ACHN (cell line): ENCODE measurements at places on chromosomes 2 and 18.

DNA sequence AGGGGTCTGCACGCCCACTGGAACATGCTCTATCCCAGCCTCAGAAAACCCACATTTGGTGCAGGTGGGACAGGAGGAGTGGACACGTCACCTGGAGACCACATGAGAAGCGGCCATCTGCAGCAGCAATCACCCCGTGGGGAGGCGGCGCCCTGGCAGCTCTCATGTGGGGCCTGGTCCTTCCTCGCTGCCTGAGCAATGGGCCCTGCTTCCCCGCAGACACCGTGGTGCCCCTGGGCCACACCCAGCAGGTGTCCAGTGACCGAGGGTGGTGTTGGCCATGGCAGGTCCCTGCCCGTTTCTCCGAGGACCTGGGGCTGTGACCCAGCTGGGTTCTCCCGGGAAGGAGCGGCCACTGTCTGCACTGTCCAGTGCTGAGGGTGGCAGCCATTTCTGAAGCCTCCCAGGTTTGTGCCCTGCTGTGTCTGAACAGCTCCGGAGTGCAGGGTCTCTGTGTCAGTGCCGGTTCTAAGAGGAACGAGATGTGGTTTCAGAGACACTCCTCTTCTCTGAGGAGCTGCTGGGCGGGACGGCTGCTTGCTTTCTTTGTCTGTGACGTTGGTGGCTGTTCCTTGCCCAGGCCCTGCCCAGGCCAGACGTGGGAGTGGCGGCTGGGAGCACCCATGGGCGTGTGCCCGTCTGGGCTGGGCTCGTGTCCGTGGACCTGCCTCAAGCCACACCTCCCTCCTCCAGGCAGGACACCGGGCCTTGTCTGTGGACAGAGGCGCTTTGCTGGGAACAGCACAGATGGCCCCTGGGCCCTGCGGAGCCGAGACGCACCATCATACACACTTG lies 44.8 kb downstream of the NFATC1 start:
- no peak for DNase-seq

GRCh38 chr2:10781746-10782145 lies 30.8 kb downstream of the PDIA6 start:
- no peak for DNase-seq

- no peak for DNase-seq
Observed at GRCh38 chr18:44835703-44836102, 155.0 kb downstream of the SETBP1 start.

- no peak for DNase-seq
Observed at GRCh38 chr2:40128796-40129195, 323.1 kb downstream of the SLC8A1 start.

- no peak for DNase-seq
Observed at GRCh38 chr18:63758615-63759240, 16.5 kb upstream of the SERPINB7 start.

- no peak for DNase-seq
Observed at GRCh38 chr2:137813176-137813575, 151.1 kb upstream of the HNMT start.

DNA sequence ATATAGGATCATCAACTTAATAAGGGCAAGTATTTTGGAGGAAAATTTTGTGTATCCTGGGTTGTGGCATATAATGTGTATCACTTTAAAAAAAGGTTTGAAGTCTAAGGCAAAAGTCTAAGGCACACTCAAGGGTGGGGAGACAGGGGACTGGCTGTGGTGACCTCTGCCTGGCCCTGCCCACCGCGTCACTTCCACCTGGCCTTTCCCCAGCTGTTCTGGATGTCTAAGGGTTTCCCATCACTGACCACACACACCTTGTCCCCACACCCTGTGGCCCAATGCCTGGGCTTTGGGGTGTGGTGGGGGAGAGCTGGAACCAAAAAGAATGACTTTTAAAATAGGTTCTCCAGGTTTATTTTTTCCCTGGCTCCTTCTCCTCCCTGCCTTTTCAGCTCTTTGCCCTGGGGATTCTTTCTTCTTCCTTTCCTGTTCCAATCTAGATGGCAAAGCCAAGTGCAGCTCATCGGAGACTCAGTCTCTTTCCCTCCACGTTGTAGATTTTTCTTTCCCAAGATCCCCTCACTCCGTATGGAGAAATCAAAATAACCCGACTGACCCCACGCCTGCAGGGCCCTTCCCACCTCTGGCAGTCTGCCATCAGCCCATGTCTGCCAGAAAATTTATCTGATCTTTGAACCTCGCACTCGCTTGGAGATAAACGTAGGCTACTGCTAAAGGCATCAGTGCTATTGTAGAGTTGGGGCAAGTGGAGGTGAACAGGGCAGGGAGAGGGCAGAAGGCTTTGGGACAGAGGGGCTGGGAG lies 257.2 kb downstream of the DYSF start:
- no peak for DNase-seq

DNA sequence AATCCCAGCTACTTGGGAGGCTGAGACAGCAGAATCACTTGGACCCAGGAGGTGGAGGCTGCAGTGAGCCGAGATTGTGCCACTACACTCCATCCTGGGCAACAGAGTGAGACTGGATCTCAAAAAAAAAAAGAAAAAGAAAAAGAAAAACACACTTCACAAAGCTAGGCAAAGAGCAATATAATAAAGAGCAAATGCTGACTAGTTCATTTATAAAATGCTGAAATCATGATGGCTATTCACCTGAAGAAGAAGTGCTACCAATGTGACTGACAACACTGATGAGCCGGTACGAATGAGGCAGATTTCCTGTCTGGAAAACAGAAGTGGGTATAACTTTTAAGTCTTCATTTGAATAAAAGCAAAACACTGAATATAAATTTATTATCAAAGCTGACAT lies 37.9 kb downstream of the VIL1 start:
- no peak for DNase-seq

DNA sequence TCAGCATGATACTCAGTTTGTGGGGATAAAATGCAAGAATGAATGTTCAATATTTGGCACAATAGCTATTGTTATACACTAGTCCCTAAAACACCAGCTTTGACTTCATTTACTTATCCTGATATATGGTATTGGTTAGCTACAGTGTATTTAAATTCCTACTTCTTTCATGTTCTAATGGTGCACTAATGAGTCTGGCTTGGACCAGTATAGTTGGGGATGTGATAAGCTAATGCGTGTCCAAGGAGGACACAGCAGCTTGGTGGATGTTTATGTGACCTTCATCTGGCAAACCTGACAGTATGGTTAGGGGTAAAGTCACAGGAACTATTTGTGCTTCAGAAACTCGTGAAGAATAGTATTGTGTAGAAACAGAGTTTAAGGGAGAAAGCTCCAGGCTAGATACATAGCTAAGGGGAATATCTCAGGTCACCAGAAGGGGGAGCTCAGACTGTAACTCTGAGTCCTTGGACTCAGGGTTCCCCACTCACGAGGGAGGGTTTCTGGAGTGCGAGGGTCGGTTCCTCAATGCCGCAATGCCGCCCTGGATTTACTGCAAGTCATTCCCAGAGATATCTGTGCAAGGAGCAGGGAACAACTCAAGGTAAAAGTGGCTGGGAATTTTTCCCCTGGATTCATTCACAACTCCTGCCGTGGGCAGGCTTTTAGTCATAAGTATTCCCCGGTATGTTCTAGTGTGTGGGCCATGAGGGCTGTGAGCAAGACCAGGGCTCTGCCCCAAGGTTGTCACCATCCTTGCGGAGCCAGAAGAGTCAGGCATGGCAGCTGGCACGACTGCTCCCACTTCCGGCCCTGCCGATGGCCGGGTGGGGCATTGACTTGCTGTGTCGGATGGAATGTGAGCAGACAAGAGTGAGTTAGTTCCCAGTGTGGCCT lies 14.5 kb downstream of the IL1R2 start:
- DNase-seq: peak; percentile 59

DNA sequence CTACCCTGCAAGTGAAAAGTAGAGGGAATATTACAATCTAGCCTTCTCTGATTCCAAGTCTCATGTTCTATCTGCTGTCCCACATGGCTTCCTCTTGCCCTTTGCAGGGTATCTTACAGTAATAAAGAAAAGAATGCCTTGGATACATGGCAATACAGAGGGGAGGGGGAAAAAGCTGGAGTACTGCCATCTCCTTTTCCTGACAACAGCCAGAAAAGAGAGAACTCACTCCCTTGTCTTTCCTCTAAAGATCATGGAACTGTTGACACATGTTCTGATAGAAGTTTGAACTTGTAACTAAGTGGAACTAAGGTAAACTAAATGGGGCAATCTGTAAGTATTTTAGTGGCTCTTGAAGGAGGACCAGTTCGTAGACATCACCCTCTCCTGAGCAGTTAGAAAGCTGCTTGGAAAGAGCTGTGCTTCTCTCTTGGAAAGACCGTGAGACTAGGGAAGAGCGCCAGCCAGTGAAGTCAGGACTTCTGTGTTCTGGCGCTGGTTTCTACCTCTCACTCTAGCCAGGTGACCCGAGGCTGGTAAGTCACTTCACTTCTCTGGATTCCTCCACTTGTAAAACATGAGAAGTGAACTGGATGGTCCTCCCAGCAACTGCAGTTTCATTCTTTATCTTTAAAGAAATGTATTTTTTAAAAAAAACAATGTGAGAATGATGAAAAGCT lies 242.3 kb upstream of the FOSL2 start:
- no peak for DNase-seq

DNA sequence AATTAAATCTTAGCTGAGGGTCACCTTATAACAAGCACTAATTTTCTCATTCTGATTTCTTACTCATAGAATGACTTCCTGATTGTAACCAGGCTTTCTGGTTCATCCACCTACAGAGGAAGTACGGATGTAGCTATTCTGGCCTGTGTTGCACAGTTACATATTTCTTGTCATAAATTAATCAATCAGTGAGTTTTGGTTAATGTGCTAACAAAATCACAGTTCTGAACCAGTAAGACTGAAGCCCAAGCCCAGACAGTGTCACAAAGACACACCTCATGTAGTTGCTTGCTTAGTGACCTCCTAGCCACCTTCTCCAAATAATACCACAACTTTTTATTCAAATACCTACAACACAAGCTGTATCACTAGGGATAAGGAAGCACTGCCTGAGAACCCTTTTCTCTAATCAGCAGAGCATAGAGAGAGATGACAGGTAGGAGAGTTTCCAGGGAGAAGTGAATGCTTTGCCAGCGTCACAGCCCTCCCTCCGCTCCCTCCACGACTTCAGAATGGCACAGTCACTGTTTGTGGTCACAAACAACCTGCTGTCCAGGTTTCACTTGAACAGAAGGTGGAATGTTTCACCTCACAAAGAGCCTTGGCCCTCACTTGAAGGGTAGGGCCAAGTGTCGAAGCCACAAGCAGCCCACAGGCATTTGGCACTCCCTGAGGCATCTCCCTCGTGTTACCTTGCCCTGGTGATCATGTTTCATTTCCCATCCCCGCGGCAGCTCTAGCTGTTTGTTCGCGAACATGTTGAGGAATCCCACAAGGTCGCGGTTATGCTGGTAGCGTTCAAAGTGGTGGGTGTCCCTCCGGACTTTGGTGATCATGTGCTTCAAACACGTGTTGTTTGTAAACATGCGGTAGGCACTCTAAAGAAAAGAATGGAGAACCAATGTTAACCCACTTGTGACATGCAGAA lies 120.8 kb upstream of the STK17B start:
- DNase-seq: no peak

- no peak for DNase-seq
Observed at GRCh38 chr2:113169002-113169530, 4.7 kb upstream of the PSD4 start.

DNA sequence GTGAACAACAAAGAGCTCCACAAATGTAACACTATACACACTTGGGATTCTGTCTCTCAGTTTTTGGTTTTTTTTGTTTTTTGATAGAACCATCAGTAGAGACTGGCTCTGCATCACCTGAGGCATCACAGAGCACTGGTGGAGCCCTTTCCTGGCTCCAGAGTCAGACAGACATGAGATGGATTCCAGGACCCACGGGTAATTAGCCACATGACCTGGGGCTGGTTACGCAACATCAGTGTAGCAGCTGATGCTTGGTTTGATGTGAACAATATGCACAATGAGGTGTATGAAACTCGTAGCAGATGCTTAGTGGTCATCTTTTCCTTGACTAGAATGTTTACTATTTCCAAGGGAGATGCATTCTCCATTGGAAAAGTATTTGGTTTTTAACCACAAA lies 40.7 kb downstream of the CMPK2 start:
- no peak for DNase-seq

DNA sequence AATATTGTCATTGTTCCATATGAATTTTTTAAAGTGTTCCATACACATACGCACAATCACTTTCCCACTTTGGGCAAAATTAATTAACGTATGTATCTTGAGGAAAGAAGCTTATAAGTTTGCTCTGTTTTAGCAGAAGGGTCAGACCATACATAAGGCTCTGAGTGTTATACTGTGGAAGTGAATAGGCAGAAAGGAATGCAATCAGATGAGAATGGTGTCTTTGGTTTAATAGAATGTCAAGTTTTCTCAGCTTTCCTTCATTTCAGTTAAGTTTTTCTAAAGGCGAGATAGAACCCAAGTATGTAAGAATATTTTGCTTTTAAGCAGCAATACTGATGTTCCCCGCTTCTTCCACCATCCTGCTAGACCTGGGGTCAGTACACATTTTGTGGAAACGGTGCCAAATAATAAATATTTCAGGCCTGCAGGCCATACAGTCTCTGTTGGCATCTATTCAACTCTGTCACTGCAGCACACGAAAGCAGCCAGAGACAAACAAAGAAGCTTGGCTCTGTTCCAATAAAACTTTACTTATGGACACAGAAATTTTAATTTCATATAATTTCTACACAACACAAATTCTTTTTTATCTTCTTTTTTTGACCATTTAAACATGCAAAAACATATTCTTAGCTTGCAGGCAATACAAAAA lies 100.6 kb downstream of the UPP2 start:
- DNase-seq: no peak

GRCh38 chr2:69660637-69661036 lies 17.1 kb upstream of the AAK1 start:
- DNase-seq: no peak

GRCh38 chr18:45589356-45590035 lies 25.8 kb upstream of the SLC14A2 start:
- no peak for DNase-seq

DNA sequence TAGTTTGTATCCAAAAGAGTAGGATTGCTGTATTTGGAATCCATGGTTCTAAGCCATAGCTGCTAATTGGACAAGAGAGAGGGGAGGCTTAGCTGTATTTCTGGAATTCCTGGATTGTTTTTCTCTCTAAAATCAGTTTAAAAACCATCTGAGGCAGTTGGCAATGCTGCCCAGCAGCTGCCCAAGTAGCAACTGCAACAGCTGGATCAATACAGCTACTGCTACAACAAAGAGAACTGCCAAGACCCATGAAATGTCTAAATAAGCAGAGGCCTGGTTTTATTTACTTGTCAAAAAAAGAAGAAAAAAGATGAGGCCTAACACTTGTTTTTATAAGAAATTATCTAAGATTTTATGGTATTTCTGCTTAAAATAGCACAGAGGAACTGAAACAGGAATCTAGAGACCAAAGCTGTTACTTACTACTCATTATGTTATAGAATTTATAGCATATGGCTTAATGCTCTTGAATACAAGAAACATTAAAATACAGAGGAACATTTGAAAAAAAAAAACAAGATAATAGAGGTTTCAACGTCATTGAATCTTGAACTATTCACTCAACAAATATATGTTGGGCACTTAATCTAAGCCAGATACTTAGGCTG lies 39.1 kb downstream of the TMEFF2 start:
- no peak for DNase-seq

GRCh38 chr18:8367217-8367988 lies 241.8 kb upstream of the RAB12 start:
- DNase-seq: peak; percentile 57
